ENCODE measurements at places on chromosomes 1 and 21. TPM values are rescaled to one million over a fixed set of nuclear protein-coding genes. Genes with fewer than 3 reads are reported as not detected.

UBE2J2 gene
- 67.4 TPM for total RNA-seq

DNA sequence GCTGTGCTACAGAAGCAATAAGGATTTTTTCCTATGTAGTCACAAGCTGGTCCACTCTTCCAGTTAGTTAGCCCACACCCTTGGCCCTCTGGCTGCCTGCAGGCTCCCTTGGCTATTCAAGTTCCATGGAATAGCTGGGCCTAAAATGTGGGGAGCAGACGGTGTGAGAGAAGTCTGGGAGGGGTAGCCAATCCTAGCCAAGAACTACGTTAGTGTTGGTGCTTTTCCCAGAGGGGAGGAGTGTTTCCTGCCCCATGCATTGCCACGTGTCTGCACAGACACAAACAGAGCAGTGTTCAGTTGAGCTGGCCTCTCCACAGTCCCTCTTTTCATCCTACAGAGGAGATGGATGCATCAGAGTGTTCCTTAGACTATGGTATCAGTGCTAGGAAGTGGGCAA is 59.0 kb upstream of the IPO9 start:
- DNase-seq: peak; percentile 94
- peak overlapping the region; percentile 49 for H3K27ac ChIP-seq
- H3K4me3 ChIP-seq: no peak overlapping the region
- no peaks in the 10 kb centered on the region for H3K27me3 ChIP-seq
- H3K4me1 ChIP-seq: peaks cover 59% of the 10 kb centered on the region
- H3K36me3 ChIP-seq: no peaks in the 10 kb centered on the region

CNTN2 gene
- total RNA-seq: 0.07 TPM

DNA sequence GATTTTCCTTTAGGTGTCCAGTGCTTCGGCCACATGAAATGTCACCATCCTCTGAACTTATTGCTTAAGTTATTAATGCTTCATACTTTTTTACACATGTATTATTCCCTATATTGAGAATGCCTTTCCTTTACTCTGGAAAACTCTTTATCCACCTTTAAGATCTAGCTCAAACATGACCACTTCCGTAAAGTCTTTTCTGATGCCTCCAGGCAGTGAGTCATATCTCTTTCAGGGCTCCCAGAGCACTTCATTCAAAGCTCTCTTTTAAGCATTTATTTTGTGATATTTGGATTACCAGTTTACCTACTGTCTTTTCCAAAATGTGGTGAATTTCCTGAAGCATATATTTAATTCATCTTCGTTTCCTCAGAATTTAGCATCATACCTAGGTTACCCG is 178.9 kb downstream of the HS2ST1 start:
- DNase-seq: peak; percentile 37
- no peak overlapping the region for H3K27ac ChIP-seq
- no peak overlapping the region for H3K4me3 ChIP-seq
- H3K4me1 ChIP-seq: no peaks in the 10 kb centered on the region
- H3K27me3 ChIP-seq: no peaks in the 10 kb centered on the region

- H3K4me1 ChIP-seq: peaks cover 9% of the 10 kb centered on the region
- no peaks in the 10 kb centered on the region for H3K27me3 ChIP-seq
- H3K4me3 ChIP-seq: no peak overlapping the region
- no peak overlapping the region for H3K27ac ChIP-seq
Measured at GRCh38 chr1:2591581-2592261, 5.1 kb downstream of the PRXL2B start.
